Mucosa of descending colon (tissue), 3 donors: ENCODE measurements at places on chromosomes 13 and 19.

DNA sequence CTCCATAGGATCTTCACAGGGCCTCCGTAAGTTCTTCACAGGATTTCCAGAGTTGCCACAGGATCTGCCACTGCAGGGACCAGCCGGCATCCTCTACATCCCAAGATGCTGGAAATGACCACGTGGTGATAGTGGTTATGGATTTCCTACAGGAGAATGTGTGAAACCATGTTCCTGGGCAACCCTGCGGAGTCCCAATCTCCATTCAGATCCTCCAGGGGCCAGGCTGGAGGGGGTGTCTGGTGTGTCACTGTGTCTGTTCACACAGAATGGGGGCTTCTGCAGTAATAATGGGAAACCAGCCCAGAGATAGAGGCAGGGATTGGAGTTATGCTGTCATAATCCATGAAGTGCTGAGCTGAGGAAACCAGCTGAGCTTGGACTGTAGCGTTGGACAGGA, 8.6 kb downstream of the LILRA6 start:
- DNase-seq = no peak

DNA sequence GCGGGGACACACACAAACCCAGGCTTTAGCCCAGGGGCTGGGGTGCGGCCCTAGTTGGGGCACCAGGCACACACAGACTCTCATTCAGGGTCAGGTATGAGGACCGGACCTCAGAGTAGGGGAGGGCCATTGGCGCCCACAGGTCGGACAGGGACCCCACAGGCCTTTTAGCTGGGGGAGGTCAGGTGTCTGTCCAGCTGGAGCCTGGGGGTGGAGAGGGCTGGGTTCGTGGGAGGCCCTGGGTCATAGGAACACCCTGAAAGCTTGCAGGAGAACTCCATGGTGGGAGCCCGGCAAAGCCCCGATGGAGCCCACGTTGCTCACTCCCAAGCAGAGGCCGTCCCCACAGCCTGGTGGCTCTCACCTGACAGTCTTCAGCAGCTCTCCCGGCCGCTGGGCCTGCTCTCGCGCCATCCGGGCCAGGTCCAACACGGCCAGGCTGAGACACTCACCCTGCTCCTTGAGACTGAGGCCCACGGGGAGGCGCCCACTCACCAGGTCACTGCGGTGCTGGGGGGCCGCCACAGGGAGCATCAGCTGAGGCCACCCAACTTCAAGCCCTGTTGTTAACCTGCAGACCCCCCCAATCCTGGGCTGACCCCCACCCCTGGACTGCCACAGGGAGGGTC, 5.0 kb downstream of the JAK3 start:
- no peak for DNase-seq

GRCh38 chr19:33661336-33661735, 39.6 kb downstream of the CHST8 start:
- no peak for DNase-seq

DNA sequence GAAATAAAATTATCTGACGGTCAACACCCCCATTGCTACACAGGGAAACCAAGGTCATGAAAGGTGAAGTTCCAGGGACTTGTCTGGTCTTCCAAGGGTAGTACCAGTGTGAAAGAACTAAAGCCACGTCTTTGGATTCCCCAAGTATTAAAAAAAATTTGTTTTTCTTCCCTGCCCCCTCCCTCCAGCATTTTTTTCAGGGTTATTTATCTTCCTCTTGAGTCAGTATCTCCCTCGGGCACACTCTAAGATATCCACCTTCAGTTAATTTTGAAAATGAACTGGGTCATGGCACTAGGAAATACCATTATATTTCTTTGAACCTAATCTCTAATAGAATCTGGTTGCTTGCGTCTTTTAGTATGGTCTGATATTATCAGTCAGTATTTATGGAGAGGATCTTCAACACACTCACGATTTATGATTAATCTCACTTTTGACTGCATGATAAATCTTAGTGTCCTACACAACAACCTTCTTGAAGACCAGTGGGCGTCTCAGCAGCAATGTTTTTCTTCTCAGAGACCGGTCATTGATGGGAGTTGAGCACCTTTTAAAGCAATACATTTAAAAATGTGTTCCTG, 9.1 kb downstream of the ATP8A2 start:
- DNase-seq = no peak

DNA sequence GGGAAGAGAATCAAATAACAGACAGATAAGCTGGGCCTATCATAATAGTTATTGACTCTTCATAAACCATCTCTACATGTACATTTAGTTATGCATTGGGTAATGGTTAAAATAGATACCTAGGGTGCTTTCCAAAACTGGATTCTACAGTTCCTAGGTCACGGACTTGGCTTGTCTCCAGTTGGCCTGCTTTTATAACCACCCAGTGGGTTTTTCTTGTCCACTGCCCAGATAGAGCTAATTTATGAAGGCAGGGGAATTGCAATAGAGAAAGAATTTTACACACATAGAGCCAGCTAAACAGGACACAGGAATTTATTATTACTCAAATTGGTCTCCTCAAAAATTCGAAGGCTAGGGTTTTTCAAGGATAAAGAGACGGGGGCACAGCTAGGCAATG, 97.3 kb downstream of the FAM216B start:
- DNase-seq = no peak

- peak; percentile 37 for DNase-seq
Measured at GRCh38 chr19:4676955-4677731, 7.0 kb upstream of the MYDGF start.

DNA sequence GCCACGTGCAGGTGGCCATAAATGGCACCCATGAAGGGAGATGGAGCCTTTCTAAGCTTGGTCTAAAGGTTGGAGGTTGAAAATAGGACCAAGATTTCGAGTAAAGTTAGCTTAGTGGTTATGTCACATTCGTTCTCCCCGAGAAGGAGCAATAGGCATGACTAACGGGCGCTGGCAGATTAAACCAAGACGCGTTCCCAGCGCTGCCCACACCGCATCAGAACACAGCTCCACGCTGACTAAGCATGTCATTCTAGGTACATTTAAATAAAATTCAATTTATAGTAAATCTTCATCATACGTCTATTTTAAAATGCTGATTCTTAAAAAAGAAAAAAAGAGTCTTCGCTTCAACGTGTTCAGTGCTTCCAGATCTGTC, 95.0 kb upstream of the IRS2 start:
- DNase-seq = no peak

GRCh38 chr19:737591-738093, 13.3 kb upstream of the MISP start:
- DNase-seq = peak; percentile 66

DNA sequence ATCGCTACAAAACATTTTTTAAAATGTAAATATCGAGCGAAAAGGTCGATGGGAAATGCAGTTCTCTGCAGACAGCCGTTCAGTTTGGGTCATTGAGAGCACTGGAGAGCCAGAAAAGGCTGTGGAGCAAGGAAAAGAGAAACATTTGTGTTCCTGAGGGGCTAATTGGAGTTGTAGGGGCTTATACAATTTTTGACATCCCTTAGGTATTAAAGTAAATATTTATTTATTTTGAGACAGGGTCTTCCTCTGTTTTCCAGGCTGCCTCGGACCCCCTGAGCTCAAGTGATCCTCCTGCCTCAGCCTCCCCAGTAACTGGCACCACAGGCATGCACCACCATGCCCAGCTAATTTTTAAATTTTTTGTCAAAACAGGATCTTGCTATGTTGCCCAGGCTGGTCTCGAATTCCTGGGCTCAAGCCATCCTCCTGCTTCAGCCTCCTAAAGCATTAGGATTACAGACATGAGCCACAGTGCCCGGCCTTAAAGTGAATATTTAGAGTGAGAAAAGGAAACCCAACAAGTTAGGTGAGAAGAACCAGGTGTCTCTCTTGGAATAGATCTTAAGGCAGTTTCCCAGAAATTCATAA, 825 bp upstream of the YIF1B start:
- no peak for DNase-seq

- DNase-seq = no peak
Measured at GRCh38 chr13:33871207-33872004, 53.5 kb downstream of the RFC3 start.

DNA sequence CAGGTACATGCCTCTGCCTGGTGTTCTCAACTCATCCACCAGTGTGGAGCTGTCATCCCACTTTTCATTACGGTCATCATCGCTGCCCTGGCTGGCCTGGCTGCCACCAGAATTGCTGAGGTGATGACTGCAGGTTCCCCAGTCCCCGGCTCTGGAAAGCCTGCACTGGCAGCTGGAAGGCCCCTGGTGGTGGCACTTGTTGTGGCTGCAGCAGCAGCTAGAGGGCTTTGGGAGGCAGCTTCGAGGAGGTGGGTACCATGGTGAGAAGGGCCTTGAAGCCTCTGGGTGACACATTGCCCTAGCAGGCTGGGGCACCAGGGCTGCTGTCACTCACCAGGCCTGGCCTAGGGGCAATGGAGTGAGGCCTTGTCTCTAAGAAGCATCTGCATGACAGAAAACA, 25.3 kb upstream of the ZNF14 start:
- no peak for DNase-seq

- DNase-seq = no peak
Measured at GRCh38 chr19:53374288-53374687, 8.8 kb downstream of the ZNF525 start.

DNA sequence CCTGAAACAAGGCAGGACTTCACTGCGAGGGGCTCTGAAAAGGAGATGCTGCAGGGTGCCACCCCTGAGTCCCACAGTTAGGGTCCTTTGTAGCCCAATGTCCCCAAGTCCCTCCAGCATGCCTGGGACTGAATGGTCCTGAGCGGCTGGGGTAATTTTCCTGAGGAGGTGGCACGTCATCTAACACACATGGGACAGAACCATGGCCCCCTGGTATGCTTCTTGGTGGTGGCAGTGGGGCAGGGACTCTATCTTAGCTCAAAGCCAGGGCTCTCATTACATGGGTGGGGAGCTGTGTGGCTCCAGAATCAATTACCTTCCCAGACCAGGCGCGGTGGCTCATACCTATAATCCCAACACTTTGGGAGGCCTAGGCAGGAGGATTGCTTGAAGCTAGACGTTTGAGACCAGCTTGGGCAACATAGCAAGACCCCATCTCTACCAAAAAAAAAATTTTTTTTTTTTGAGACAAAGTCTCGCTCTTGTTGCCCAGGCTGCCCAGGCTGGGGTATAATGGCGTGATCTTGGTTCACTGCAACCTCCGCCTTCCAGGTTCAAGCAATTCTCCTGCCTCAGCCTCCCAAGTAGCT, 7.9 kb upstream of the SLC7A9 start:
- no peak for DNase-seq

DNA sequence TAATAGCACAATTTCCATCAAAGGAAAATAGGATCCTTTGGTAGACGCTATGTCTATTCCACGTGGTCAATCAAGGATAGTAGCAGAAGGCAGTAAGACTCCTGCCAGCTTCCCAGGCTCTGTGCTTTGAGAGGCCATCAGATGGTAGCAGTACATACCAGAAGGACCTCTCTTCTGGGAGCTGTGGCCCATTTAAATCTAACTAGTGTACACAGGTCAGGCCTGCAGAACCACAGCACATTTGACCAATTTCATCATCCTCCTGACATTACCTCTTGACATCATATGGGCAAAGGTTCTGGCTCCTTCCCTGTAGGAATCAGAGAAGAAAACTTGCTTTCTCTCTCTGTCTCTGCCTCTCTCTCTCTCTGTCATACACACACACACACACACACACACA, 229.6 kb upstream of the HTR2A start:
- DNase-seq = no peak

GRCh38 chr19:51448411-51449016, 9.7 kb downstream of the SIGLEC8 start:
- no peak for DNase-seq

GRCh38 chr13:97802213-97802612, 151.3 kb upstream of the IPO5 start:
- DNase-seq = no peak

DNA sequence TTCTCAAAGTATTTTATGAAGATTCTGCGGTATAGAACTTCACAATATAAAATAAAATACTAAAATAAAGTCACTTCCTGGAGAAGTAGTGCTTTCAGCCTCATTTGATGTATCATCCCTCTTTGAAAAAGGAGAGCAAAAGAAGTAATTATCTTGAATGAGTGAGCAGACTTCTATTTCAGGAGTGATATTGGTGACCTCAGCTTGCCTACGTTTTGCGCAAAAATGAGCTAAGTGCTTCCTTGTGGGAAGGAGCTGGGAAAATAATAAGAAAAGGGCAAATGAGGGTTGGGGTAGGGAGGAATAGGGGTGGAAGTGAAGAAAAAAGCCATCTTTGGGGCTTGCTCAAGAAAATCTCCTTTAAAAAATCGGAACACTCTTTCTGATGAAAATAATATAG, 1773.6 kb downstream of the OLFM4 start:
- DNase-seq = no peak

DNA sequence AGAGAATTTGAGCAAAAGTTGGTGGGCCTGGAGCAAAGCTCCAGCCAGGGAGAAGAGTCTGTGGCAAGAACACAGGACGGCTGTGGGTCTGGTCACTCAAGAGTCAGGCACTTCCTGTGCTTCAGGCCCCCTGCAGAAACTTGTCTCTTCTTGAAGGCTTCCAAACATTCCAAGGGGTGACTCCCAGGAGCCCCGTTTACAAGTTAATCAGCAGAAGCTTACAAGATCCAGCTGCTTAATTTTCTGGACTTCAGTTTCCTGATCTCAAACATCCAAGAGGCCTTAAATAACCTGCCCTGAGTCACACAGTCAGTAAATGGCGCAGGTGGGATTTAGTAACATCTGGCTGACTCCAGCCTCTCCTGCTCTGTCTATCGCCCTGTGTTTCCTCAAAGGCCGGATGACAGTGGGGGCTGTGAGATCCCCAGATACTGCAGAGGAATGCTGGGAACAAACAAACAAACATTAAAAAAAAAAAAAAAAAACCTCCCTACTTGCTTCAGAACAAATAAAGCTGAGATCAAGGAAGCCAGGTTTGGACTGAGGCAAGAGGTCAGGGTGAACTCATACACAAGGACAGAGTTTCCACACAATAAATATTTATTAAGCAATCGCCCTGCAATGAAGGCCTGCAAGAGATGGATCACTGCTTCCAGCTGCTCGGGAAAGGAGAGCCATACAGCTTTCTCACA, 175.4 kb upstream of the RFC3 start:
- DNase-seq = no peak

- no peak for DNase-seq
Measured at GRCh38 chr13:36555151-36555986, 118.5 kb upstream of the SERTM1 start.

DNA sequence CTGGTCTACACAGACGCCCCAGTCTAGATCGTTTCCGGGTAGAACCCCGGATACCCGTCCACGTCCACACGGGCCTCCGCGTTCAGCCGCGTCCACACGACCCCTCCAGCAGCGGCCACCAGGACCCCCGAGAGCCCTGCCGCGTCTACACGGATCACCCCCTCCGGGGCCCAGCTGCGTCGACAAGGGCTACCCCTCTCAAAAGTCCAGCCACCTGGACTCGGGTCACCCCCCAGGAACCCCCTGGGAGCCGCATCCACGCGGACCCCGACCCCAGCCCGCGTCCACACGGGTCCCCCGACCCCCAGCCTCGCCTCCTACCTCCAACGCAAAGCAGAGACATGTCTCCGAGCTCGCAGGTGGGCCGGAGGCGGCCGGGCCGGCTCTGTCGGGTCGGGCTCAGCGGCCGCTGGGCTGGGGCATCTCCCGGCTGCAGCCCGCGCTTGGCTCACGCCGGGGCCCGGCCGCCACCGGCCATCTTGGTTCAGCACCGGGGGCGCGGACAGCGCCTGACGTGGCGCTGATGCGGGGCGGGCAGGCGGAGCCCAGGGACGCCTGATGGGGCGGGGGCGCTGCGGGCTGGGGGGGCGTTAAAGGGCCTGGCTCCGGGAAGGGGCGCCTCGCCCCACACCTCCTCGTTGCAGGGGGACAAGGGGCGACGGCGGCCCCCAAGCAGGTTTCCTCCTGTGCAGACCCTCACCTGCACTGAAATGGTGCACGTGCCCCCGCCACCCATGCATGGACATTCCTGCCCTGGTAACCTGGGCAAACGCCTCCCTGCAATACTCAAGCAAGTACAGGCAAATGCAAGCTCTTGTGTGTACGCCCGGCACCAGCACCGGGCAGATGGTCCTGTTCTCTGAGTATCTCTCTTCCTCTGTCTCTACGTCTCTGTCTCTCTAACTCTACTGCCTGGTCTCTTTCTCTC, at the start of gene UNC13A:
Gene UNC13A (minus strand): TSS at position 498 of the 928 bp plus-strand sequence. CDS start 155 bp downstream, at position 343.
- no peak for DNase-seq
